ENCODE measurements at places on chromosomes 4 and X. TPM values are rescaled to one million over a fixed set of nuclear protein-coding genes. Genes with fewer than 3 reads are reported as not detected.

Gene RPA4
- total RNA-seq = 0.62 TPM

Gene SPACA5
- total RNA-seq = not detected

Gene GAR1
- 30.7 TPM for total RNA-seq

Gene CLCN4
- total RNA-seq = not detected

Gene MAGEA4
- not detected for total RNA-seq

Gene NIPAL1
- 3.9 TPM for total RNA-seq

Gene TMPRSS11B
- not detected for total RNA-seq

Gene TRPC3
- 2.3 TPM for total RNA-seq

Data from activated naive CD4-positive, alpha-beta T cell treated with anti-CD3 and anti-CD28 coated beads, Interleukin-2, amount 50 U/mL, for 72 hours (primary cell).